ENCODE measurements at places on chromosomes 16 and 17.

- no peak for DNase-seq
Measured at GRCh38 chr16:680625-680945, 375 bp downstream of the STUB1 start.

DNA sequence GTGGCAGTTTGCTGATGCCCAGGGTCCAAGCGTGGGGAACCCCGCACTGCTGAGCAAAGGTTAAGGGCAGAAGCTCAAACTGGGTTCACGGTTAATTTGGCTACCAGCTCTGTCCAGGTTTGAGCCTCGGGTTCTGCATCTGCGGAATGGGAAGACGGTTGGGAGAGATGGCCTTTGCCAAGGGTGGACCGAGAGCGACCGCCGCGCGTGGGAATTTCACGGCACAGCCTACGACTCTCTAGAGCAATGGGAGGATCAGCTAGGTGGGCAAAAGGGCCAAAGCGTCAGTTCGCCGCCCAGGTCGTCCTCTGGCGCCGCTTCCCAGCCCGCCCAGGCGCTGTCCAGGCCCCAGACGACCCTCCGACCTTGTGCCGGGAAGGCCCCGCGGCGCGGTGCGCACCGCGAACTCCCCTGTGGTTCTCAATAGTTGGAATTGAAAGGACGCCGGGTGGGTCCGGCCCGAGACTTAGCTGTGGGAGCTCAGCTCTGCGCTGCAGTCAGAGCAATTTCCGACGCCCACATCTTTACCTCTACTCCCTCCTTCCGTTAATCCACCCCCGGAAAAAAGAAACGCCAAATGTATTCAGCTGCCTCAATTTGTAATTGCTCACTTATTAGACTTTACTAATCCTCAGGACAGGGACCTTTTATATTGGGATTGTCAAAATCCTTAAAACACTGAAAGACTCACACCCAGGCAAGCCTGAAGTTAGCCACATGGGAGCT lies 2.5 kb upstream of the HS3ST3B1 start:
- DNase-seq = no peak

GRCh38 chr17:77646046-77646430 lies 312.5 kb upstream of the TNRC6C start:
- no peak for DNase-seq

- DNase-seq = no peak
Measured at GRCh38 chr16:3904875-3905274, 24.4 kb upstream of the CREBBP start.
